ENCODE measurements at places on chromosomes 11 and 22.

- no peak for DNase-seq
Measured at GRCh38 chr11:129705341-129705740, 110.3 kb upstream of the TMEM45B start.

DNA sequence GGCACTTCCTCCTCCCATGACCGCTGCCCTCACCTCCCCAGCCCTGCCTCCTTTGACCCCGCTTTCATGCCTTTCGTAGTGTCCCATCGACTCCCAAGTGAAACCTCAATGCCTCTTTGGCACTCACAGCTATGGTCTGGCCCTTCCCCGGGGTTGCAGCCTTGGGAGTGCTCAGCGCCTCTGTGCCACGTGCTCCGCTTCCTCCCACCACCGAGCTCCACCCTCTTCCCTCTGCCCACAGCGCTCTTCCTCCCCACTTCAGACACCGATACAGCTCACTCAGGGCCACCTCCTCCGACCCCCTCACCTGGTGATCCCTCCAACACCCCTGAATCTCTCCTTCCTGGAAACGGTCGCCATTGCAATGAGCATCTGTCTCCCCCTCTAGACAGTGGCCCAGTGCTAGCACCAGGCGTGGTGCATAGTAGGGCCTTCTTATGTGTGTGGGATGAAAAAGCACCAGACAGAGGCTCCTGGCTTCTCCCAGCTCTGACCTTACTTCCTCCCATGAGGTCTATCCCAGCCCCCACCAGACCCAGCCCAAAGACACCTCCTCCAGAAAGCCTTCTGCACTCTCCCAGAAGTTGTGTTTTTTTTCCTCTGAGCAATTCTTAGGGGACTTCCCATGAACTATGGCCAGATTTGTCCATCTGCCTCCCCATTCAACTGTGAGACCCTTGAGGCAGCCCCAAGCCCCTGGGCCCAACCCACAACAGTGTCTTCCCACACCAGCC lies 16.4 kb upstream of the SCGB1A1 start:
- DNase-seq = no peak

DNA sequence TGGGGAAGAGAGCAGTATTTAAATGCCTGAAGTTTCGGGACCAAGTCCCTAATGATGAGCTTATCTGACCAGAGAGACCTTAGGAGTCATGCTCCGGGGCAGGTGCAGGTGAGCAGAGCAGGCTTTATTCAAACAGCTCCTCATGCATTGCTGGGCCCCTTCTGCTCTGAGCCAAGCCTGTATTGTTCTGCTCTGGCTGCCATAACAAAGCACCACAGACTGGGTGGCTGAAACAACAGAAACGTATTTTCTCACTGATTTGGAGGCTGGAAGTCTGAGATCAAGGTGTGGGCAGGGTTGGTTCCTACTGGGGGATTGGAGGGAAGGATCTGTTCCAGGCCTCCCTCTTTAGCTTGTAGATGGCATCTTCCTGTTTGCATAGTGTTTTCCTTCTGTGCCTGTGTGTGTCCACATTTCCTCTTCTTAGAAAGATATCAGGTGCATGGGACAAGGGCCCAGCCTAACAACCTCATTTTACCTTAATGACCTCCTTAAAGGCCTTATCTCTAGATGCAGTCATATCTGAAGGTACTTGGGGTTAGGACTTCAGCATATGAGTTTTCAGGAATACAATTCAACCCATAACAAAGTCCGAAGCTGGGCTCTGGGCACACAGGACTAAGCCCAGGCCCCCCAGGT lies 97.1 kb upstream of the PARVA start:
- no peak for DNase-seq

DNA sequence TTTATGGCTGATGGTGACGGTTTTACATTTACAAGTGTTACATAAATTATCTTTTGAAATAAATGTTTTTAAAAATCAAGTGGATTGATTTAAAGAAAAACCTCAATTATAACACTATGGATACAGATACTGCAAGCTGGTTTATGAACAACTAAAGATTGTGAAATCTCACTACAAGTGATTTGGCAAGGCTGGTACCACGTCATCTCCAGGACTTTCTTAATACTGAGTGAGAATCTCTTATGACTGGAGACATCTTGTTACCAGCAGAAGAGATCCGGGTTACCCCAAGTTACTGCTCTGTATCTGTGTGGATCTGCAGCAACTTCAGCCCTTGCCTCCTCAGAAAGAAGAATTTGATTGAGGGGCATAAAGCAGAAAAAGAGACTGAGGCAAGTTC lies 452.9 kb downstream of the MN1 start:
- DNase-seq = no peak

GRCh38 chr11:66570079-66570849 lies 1.9 kb upstream of the CTSF start:
- DNase-seq = peak; percentile 30

- peak; percentile 78 for DNase-seq
Measured at GRCh38 chr11:116234989-116235568, 537.7 kb downstream of the BUD13 start.

- DNase-seq = peak; percentile 8
Measured at GRCh38 chr11:129846508-129847335, 31.1 kb downstream of the TMEM45B start.

- DNase-seq = no peak
Measured at GRCh38 chr11:64856382-64857227, 12.2 kb upstream of the CDC42BPG start.

DNA sequence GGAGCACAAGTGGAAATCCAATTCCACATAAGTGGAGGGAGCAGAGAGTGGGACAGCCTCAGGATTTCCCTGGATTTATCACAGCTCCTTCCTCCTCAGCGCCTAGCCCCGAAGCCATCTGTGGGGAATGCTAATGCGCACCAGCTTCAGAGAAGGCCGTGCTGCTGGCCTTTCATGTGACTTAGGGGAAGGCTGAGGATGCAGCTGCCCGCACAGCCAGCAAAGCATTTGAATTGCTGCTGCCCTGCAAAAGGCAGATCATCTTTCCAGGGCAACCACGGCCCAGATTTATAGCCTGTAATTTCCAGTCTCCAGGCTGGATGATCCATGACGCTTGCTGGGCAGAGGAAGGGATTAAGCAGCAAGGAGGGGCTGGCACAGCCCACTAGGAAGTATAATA lies 29.9 kb downstream of the SYN3 start:
- no peak for DNase-seq

GRCh38 chr22:20170170-20170569 lies 19.3 kb upstream of the CCDC188 start:
- no peak for DNase-seq

DNA sequence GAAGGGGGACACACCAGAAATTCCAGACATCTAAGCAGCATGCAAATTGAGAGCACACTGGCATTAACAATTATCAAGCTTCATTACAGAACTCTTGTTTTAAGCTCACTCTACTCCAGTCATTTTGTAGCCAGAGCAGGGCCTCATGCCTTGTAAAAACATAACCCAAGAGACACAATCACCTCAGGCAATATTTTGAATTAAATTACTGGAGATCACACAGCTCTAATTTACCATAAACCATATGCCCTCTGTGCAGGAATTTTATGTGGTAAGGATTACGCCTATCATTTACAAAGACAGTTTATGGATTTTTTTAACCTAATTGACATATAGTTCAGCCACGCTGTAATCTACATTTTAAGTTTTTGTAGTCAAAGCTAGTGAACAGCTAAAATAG lies 414.1 kb upstream of the DDI1 start:
- DNase-seq = no peak

DNA sequence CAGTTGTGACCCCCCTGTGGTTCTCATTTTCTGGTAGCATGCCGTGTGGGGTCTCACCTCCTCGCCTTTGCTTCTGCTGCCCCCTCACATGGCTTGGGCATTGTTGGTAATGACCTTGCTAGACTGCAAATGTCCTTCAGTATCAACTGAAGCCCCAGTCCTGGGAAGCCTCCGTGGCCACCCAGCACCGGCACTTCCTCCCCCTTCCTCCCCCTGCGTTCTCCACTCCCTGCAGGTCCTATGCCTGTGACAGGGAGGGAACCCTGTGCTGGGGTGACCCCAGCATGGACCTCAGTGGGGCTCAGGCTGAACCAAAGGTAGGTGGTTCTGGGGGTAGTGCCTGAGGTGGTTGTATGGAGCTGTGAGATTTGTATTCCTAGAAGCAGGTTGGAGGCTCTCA lies 5.9 kb downstream of the ST3GAL4 start:
- DNase-seq = no peak

GRCh38 chr11:31001427-31001826 lies 368.1 kb downstream of the DCDC1 start:
- DNase-seq = peak; percentile 89

- no peak for DNase-seq
Measured at GRCh38 chr22:42711281-42711731, 9.4 kb downstream of the A4GALT start.

- DNase-seq = no peak
Measured at GRCh38 chr11:372809-373715, 3.8 kb downstream of the B4GALNT4 start.

- DNase-seq = no peak
Measured at GRCh38 chr22:36081023-36081431, 52.4 kb upstream of the RBFOX2 start.

Measured in eye (tissue), 1 donor.